ENCODE measurements at places on chromosomes 12 and 14.

GRCh38 chr14:97641827-97642226 is 844.6 kb downstream of the VRK1 start:
- no peak for DNase-seq

GRCh38 chr12:22856178-22856577 is 231.2 kb downstream of the ETNK1 start:
- peak; percentile 3 for DNase-seq

- DNase-seq: no peak
Measured at GRCh38 chr12:63848450-63848849, 4.0 kb downstream of the SRGAP1 start.

DNA sequence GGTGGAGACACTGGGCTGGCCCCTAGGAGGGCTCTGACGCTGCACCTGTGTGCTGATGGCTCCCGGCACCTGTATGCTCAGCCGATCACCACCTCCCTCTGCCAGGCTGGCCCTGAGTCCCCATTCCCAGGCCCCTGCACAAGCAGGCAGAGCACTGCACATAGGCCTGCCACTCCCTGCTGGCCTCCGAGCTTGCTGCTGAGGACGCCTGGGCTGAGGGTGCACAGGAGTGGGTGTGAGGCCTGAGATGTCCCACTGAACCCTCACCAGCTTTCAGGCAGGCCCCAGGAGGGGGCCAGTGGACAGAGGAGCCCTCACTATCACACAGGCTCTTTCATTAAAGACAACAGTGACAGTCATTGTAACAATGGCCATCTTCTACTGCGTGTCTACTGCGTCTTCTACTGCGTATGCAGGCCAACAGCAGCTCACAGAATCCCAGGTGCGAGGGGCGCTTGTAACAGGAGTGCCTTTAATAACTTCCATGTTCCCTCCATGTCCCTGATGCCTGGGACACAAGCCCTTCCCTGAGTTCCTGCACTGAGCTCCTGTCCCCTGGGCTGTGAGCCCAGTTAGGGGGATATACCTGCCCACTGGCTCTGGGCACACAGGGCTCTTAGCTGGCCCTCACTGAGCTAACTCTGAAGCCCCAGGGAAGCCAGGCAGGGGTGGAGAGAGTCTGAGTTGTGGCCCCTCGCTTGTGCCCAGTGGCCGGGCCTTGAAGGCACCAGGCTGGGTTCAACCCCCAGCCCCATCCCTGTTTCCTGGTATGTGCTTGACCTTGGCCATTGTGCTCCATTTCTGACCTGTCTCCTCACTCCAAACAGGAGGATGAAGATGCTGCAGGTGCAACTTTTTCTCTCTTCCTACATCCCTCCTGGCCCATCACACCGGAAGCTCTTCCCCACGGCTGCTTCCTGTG is 71.3 kb downstream of the PRIMA1 start:
- DNase-seq: no peak

DNA sequence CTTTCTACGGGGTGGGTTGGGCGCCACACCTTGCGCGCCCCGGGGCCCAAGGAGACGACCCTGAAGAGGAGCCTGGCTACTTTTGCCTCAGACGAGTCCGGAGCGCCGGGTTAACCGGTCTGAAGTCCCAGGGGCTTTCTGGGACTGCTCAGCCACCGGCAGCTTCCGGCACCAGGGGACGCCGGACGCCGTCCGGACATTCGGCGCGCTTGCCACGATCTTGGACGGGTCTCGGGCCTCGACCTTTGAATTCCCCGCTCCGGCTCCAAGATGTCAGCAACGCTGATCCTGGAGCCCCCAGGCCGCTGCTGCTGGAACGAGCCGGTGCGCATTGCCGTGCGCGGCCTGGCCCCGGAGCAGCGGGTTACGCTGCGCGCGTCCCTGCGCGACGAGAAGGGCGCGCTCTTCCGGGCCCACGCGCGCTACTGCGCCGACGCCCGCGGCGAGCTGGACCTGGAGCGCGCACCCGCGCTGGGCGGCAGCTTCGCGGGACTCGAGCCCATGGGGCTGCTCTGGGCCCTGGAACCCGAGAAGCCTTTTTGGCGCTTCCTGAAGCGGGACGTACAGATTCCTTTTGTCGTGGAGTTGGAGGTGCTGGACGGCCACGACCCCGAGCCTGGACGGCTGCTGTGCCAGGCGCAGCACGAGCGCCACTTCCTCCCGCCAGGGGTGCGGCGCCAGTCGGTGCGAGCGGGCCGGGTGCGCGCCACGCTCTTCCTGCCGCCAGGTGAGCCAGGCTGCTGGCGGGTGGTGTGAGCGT is at the start of gene ACOT4:
Gene ACOT4 (plus strand): TSS at position 184 of the 760 bp plus-strand sequence. CDS start 87 bp downstream, at position 271.
- DNase-seq: no peak

DNA sequence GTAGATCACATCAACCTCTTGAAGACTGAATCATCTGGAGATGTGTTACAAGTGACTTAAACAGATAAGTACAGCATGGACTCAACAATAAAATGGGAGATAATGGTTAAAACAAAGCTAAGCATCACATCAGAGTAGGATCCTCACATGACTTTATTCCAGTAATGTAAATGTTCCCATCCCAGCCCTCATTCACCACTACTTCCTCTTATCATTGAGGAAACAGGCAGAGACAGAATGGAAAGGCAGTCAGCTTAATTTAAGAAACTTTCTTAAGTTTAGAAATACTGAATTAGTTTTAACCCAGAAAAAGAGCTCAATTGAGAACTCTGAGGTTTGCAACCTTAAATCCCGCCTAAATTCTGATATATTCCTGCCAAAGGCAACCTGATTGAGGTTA is 1.2 kb upstream of the ALG10 start:
- DNase-seq: no peak

- no peak for DNase-seq
Measured at GRCh38 chr12:107320929-107321631, 227.7 kb upstream of the CRY1 start.

GRCh38 chr14:99676657-99677056 is 7.4 kb upstream of the CYP46A1 start:
- no peak for DNase-seq

DNA sequence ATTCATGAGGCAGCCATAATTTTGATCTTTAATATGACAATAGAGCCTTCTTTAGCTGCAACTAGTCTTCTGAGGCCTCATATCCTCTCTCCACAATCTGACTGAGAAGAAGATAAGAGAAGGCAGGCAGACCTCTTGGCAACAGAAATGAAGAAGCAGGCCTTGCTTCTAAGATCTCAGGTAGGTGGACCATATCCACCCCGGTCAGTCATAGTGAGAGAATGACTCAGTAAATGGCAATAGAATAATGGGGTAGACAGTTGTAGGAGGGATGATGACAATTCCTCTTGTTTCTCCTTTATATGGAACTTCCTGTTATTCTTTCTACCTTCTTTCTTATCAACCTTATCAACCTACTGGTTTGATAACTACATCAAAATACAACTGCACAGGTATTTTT is 246.7 kb upstream of the G2E3 start:
- DNase-seq: no peak

DNA sequence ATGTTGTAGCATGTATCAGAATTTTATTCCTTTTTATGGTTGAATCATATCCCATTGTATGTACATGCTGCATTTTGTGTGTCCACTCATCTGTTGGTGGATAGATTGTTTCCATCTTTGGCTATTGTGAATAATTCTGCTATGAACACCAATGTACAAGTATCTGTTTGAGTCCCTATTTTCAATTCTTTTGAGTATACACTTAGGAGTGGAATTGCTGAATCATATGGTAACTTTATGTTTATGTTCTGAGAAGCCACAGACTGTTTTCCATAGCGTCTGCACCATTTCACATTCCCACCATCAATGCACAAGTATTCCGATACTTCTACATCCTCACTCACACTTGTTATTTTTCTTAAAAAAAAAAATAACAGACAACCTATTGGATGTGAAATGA is 91.5 kb downstream of the ARF6 start:
- DNase-seq: no peak

DNA sequence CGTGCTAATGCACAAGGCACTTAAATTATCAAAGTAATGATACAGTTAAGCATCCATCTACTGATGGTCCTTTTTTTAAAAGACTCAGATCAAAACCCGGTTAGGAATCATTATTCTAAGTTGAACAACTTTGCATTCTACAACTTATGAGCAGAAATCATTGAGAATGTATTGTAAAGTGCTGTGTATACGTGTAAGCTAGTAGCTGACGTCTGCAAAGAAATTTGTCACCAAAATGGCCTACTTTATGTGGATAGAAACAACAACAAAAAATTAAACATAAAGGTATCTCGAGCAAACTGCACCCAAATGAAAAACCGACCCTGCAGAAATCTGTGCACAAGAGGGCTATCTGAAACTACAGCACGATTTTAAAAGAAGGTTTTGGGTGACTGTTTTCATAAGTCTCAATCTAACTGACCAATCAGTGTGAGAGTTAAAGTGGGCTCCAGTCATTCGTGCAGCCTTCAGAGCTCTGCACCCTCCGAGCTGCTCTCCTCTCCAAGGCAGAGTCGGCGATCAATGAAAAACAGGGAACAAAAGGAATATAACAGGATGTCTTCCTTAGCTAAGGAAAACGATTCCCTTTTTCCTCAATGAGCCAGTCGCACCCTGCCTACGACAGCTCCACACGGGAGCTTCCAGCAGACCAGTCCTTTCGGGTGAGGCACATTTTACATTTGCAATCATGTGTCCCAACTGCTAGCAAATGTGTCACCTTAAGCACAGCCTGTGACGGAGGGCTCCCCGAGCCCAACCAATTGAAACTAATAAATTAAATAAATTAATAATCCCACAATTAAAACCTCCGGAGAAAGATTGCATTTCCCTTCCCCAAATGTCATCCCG is 200.7 kb upstream of the FOXN3 start:
- DNase-seq: no peak

DNA sequence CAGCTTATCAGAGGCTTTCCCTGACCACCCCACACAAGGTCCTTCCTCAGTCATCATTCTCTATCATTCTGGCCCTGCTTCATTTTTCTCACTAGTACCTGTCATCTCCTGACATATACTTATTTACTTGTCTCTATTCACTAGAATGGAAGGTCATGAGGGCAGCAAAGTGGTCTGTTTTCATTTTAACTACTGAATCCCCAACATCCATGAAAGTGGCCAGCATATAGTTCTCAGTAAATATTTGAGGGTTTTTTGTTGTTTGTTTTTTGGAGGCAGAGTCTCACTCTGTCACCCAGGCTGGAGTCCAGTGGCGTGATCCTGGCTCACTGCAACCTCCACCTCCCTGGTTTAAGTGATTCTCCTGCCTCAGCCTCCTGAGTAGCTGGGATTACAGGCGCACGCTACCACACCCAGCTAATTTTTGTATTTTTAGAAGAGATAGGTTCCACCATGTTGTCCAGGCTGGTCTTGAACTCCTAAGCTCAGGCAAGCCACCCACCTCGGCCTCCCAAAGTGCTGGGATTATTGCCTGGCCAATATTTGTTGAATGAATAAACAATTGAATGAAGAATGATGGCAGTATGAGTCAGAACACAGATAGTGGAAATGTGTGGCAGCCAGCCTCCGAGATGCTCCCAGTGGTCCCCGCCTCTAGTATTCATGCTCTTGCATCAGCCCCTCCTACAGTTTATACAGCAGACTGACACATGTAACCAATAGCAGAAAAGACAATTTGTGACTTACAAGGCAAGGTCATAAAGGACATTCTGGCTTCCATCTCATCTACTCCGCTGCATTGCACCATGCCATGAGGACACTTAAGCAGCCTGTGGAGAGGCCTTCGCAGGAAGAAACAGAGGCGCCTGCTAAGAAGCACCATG is 7.0 kb upstream of the ANO6 start:
- DNase-seq: no peak

- DNase-seq: no peak
Measured at GRCh38 chr14:97053941-97054340, 256.8 kb downstream of the VRK1 start.

DNA sequence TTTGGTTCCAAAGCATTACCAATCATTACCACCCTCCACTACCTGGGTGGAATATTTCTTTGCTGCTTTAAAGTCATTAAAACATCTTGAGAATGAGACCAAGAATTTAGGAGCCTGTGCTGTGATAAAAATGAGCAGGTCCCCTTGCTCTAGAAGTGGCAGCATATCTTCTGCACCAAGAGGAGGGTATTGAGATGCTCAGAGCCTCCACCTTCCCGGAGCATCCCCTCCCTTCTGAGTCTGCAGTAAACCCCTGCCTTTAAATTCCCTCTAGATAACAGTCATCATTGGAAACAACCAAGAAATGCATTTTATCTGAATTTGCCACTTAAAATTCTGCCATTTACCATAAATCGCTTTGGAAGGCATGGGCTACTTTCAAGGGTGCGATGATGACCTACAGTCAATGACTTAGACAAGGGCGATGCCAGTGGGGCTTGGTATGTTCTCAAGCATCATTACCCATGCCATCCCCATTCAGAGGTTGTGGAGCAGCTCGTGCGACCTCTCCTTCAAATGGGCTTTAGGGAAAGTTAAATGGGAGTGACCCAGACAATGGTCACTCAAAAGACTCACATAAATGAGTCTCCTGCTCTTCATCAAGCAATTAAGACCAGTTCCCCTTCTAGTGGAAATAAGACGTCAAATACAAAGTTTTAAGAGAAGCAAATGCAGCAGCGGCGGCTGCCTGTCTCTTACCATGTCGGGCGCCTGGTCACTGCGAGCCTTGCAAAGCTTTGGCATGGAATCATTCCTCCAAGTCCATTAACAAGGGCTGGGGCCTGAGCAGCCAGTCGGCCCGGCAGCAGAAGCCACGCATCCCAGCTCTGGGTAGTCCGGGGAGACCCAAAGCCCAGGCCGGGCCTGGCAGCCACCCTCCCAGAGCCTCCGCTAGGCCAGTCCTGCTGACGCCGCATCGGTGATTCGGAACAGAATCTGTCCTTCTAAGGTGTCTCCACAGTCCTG is 334.5 kb downstream of the TMEM121 start:
- DNase-seq: no peak

- no peak for DNase-seq
Measured at GRCh38 chr12:65039301-65039700, 81.8 kb downstream of the WIF1 start.

DNA sequence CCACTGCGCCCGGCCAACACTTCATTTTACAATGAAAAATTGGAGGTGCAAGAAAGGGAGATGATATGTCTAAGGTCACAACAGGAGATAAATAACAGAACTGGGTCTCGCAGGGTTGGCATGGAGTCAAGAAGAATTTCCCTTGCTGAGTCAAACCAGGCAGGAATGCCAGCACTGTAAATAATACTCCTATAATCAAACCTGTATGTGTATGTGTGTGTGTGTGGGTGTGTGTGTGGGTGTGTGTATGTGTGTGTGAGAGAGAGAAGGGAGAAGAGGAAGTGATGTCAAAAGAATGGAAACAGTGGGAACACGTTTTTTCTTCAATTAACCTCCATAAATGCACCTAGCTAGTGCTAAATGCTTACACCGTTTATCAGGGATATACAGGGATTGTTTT is 70.4 kb downstream of the TMEM116 start:
- DNase-seq: peak; percentile 46

DNA sequence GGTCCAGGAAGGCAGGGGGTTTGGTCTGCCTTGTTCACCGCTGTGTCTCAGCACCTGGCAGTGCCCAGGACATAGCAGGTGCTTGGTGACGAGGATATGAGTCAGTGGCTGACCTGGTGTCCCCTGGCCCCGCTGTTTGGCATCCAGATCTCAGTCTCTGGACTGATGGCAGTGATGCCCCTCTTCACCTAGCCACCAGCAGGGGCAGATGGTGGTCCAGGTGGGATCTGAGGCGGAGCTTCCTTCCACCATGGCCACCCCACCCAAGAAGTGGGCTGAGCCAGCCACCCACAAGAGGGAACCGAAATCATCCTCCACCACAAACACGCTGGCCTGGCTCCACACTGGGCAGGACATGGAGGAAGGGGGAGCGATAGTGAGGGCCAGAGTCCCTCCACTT is 16.1 kb upstream of the SH2B3 start:
- DNase-seq: no peak

GRCh38 chr14:69040353-69040752 is 61.3 kb upstream of the ACTN1 start:
- no peak for DNase-seq

Data from AG04449 (cell line).